PC-3 (cell line): ENCODE measurements at places on chromosomes 5 and 9.

GRCh38 chr5:133109655-133110483, 58.1 kb downstream of the HSPA4 start:
- DNase-seq: no peak

- no peak for DNase-seq
These were observed 114.5 kb downstream of the BAAT start for GRCh38 chr9:101270302-101270701.

GRCh38 chr5:75567710-75568109, 43.5 kb upstream of the ANKDD1B start:
- peak; percentile 73 for DNase-seq

DNA sequence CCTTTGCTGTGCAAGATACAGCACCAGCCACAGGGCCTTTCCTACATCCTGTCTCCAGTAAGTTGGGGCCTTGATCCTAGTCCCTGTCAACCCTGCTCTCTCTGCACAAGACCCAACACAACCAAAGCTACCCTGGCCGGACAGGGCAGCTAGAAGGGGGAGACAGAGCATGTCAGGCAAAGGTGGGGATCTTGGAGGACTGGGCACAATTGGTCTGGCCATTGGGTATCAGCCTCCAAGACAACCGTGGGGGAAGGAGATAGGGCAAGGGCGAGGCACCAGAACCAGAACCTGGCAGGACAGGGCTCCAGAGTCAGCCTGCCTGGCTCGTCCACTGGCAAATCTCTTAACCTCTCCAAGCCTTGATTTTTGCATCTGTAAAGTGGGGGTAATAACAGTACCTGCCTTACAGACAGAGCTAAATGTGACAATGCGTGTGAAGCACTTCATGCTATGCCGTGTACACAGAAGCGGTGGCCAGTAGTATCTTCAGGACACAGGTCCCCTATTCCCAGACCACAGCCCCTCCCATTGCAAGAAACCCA, 51.6 kb upstream of the CDKN2AIPNL start:
- no peak for DNase-seq

DNA sequence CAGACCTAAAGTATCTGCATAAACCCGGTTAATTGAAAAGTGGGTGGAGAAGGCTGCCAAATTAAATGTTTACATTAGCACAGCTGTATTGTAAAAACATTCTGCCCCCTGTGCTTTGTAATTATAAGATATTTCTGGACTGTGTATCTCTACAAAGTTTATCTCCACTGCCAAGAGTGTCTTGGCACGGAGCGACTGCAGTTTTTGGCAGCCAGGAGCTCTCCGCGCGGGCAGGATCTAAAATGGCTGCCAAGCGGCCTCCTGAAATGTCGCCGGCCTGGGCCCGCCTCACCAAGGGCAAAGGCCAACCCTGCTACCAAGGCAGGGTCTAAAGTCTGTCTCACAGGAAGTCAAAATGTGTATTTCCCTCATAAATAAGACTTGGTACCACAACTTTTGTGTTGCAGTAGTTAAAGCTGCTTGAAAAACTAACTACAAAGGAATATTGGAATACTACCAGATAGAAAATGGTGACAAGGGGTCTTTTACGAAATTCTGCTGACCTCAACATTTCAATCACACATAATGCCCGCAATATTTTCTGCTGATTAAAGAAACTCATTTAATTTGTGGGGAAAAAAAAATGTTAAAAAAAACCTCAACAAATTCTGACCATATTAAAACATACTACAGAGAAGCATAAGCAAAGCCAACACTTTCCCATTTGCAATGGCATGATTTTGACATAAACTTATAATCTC, 110.4 kb downstream of the NFIB start:
- no peak for DNase-seq

DNA sequence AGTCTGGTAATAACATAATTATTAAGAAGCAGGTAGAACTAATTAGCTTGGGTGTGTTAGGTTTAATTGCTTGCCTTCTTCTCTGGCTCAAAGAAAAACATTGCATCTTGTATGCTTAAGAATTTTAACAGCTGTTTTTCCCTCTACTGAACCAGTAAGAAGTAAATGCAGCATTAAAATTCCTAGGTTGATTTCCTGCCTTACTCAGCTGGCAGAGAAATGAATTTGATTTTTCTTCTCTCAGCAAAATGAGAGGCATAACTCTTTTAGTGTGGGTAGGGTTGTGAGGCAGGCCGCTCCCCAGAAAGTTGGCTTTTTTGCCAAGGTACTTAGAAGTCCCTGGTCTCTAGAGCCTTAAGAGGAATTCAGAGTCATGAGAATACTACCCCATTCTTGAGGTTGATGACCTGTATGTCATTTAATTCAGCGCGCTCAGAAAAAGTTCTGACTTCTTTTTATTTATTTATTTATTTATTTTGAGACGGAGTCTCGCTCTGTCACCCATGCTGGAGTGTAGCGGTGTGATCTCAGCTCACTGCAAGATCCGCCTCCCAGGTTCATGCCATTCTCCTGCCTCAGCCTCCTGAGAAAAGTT, 302.6 kb downstream of the ARHGEF28 start:
- DNase-seq: no peak

- DNase-seq: no peak
These were observed 11.3 kb upstream of the TMEM141 start for GRCh38 chr9:136779808-136780207.

DNA sequence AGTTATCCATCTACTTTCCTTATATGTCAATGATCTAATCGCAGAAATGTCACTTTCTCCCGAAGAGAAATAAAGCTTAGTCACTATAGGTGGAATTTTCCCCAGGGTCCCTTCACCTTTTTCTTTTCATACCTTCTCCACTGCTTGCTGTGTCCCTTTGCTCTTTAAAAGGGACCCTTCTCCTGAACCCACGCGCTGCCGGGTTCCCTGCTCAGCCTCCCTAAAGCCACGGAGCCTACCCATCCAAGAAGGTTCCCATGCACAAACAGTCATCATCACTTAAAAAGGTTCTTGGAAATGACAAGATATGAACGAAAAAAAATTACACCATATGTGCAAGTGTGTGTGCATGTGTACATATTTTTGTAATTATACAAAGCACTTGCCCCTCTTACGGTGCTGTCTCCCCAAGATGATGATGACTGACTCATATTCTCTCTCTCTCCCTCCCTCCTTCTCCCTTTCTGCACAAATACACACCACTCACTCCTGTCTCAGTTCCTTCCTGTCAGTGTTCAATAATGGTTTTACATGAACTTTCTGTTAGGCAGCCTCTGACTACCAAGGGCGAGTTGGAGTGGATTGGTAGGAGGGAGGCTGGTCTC, 1.5 kb upstream of the PTPRD start:
- peak; percentile 3 for DNase-seq

- no peak for DNase-seq
These were observed 224.6 kb downstream of the DRD1 start for GRCh38 chr5:175219366-175219765.

- no peak for DNase-seq
These were observed 77.7 kb downstream of the NTNG2 start for GRCh38 chr9:132239518-132239917.

DNA sequence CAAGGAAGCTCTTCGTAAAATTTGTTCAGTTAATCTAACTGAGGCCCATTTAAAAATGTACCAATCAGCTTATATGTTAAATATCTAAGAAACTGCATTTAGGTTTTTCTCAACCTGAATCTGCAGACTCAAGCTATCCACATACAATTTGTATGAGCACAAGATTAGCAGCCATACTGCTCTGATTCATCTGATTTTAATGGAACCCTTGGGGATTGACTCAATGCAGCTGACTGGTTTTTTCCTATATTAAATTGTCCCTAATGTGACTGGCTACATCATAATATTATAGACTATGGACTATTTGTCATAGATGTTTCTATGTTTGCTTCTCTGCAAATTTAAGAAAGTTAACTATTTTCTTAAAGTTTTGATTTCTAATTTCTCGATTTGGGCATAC, 451.0 kb upstream of the TUSC1 start:
- no peak for DNase-seq

DNA sequence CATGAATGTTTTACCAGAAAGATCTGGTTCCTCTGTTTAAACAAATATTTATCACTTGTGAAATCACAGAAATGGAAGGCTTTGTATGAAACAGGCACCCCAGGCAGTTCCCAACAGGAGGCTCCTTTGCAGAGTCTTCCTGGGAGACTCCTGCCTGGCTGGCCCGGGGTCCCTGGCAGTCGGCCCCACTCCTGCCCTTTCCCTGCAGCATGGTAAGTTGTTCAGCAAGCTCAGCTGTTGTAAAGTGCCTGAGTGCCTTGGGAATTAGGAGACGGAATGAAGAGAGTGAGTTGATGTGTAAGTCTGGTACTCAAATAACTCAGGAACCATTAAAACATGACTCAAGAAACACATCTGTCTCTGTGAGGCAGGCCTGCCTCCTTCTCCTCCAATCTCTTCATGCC, 17.5 kb upstream of the LHFPL2 start:
- no peak for DNase-seq

GRCh38 chr5:3303777-3304176, 291.9 kb upstream of the IRX1 start:
- no peak for DNase-seq

DNA sequence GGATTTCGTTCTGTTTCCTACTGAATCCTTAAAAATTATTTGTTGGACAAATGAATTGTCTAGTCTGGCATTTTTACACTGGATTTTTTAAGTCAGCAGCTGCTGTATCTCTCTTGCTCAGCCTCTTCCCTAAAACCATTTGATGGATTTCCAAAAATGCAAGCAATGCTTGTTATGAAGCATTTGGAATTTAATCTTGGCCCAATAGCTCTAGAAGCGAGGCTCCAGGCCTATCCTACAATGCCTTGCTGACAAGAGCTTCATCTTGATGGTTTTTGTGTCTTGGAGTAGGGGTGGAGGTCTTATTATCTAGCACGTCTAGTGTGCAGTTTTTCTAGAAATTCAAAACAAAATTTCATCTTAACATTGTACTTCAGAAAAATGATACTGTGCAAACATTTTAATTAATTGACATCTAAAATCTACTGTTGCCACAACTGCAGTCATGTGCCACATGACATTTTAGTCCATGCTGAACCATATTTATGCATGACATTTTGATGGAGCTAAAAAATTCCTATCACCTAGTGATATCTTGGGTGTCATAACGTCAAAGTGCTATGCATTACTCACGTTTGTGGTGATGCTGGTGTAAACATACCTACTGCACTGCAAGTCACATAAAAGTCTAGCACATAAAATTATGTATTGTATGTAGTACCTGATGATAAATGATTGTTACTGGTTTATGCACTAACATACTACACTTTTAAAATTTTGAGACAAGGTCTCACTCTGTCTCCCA, 5.9 kb upstream of the RAD23B start:
- DNase-seq: no peak

DNA sequence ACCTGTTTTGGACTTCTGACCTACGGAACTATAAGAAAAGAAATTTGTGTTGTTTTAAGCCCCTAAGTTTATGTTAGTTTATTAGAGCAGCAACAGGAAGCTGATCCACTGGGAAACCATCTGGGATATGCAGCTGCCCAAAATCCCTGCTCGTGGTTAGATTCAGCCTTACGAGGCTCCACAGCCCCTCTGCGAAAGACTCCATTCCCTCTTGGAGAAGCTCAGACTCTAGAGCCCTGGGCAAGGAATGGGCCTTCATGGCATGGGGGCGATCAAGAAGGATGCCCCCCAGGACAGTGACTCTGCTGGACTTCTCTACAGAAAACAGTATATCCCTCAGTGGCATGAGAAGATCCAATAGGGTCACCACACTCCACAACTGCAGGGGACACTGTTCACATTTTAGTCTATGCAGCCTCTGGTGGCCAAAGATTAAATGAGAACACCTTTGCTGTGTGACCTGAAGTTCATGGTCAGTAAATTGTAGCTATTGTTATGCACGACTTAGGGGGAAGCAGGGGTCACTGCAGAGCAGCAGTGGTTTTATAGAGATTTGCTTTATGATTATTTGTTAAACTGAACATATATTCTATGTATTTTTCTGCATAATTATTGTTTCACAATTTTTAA, 21.1 kb downstream of the IRF1 start:
- DNase-seq: no peak

DNA sequence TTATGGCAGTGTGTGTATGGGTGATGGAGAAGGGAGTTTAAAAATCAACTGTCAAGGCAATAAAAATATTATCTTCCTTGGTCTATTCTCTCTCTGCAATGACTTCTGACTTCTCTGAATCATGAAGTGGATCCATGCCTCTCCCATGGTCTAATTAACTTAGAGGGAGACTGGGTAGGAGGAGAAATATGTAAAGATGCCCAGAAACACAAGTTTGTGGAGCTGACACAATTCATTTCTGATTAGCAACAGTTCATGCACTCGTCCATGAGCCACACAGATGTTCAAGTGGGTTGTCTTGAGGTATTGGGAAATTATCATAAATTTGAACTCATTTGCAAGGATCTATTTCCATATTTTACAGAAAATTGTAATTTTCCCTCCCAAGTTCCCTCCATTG, 38.1 kb downstream of the INSYN2B start:
- no peak for DNase-seq

DNA sequence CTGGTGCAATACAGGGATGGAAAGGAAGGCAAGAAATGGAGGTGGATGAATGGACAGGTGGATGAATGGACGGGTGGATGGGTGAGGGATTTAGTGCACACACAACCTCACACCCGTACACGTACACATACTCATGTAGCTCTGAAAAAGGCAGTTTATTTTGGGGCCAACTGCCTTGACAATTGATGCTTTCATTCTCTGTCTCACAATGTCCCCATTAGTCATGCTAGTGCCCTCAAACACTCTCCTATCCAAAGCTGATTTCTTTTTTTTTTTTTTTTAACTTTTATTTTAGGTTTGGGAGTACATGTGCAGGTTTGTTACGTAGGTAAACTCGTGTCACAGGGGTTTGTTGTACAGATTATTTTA, 495.0 kb downstream of the DMAC1 start:
- no peak for DNase-seq

GRCh38 chr9:101029315-101030085, 973 bp downstream of the PLPPR1 start:
- DNase-seq: no peak
